ENCODE measurements at places on chromosomes 6 and 20.
A peak's percentile ranks its signal among the peaks of the same experiment; 100 is the strongest.

DNA sequence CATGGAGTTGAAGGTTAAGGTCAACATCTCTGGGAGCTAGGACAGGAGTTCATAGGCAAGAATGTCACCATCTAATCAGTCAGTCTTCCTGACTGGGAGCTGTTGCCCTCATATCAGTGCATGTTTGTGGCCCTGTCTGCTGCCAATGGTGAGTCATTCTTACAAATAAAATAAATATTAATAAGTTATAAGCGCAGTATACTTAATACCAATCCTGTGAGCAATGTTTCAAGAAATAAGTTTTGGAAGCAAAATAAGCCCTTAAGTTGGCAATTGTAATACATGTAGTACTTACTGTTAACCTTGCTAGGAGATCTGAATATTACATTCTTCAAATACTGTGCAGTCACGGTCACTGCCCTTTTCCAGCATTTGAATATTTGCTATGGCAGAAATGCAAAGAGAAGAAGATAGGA, 20.2 kb upstream of the MDGA1 start:
- DNase-seq = no peak

GRCh38 chr20:49610691-49611538, 43.0 kb upstream of the PTGIS start:
- peak; percentile 84 for DNase-seq

DNA sequence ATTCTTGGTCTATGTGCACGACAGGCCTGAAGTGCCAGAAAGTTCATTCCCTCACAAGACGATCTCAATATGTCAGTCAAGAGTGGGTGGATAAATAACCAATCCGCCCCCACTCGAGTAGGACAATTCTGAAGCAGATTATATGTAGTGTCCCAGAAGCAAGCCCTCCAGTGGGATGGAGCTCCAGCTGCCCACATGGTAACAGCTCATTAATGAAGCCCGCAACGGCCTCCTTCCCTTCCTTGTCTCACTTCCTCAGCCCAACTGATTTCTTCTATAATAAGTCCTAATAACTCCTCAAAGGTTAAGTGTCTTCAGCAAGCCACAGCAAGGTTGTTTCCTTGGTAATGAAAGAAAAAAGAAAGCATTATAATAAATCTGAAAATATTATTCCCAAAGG, 82.1 kb upstream of the F13A1 start:
- DNase-seq = no peak

DNA sequence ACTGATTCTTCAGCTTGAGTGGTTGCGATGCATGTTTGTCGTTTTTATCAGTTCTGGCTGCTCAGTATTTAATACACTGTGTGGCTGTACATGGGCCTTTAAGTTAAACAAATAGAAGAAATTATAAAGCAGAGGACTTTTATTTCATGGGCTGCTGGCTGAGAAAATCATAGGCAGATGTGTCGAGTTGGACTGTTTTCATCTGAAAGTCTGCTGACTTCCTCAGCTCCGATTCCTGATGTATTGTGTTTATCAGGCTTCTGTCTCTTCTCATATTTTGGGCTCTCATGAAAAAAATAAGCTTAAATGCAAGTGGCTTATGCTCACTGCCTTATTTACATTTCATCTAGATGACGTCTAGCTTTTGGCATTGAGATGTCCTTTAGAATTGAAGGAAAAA, 129.5 kb upstream of the GGTLC1 start:
- DNase-seq = no peak

DNA sequence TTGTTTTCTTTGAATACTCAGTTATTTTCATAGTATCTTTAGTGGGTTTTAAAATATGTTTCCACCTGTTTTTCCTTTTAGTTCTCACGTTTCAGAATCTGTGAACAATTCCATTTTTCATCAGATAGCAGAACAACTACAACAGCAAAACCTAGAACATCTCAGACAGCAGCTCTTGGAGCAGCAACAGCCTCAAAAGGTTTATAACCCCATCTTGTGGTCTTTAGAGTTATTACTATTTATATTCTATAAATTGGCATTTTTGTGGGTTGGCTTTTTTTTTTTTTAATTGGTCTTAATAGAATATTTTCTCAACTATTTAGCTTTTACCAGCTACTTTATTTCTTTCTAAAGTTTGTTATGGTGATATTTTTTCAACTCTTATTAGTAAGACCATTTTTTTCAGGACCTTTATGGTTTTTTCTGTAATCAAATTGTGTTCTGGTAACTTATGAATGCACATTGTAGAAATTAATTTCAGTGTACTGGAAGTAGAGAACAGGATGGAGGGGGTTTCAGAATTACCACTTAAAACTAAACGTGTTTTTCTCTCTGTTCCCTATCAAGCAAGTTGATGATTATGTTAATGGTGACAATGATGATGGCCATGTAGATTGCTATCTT, 72.2 kb downstream of the SCAF8 start:
- DNase-seq = no peak

- DNase-seq = no peak
Measured at GRCh38 chr20:53748176-53748575, 154.5 kb upstream of the ZNF217 start.

DNA sequence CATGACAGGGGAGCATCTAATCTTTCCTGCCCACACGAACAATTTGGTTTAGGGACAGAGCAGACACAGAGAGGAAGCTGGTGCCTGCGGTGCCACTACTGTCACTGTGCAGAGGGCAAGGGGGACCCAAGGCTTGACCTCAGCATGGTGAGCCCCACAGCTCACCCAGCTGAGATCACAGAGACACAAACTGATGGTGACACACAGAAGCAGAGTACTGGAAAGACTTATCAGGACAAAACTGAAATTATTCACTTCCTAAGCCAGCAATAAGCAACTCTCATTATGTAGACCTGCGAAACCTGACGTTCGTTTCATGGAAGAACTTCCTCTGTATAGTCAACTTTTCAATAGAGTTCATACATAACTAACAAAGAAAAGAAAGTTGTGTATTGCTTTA, 86.1 kb downstream of the HUS1B start:
- DNase-seq = no peak

DNA sequence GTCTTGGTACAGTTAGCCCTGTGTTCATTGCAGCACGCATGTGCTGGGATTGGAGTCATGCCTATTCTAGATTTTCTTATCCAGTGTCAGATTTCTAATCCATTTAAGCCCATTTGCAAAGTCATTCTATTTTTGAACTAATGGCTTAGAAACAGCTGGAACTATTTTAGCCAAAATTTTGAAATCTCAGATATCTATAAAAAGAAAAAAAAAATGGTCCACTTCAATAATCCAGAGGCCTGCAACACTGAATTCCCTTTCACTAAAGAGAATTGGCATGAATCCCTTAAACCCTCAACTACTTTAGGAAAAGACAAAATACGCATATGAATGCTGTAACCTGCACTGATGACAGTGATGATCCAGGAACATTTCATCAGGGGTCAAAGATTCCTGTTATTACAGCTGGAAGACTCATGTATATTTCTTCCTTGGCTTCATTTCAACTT, 1.5 kb downstream of the COL21A1 start:
- no peak for DNase-seq

DNA sequence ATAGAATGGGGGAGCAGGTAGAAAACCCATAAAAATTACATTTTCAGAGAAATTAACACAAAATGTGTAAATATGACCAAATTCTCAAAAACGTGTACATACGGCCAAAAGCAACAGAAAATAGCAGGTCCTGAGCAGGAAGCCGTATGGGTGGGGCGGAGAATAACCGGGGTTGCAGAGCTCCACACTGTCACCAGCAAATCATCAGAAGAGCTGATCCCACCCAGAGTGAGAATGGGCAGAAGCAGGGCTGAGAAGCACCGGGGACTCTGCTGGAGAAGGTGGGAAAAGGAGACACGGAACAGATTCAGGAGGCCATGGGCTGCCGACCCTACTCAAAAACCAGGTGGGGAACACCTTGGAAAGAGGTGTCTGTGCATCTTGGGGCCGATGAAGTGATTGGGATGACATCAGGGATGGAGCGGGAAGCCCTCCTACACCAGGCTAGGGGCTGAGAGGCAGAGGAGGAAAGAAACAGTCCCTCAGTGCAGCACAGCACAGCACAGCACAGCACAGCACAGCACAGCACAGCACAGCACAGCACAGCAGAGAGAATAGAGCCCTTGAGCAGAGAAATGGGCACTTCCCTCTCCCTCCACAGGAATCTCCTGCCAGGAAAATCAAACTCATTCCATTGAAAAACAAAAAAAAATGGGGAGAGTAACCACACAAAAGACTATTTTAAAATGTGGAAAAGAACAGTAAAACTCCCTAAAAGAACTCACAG, 22.3 kb downstream of the STX7 start:
- no peak for DNase-seq

DNA sequence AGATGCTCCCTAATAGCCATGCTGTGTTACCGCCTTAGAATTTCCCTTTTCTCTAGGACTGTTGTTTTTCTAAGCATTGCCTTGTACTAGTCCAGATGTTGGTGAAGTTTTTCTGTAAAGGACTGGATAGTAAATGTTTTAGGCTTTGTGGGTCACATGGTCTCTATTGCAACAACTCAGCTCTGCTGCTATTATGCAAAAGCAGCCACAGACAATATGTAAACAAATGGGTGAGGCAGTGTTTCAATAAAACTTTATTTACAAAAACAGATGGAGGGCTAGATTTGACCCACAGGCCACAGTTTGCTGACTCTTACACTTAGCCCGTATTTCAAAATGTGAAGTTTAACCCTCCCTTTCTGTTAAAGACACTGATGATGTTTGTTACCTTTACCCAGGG, 207.6 kb upstream of the MYLIP start:
- no peak for DNase-seq

DNA sequence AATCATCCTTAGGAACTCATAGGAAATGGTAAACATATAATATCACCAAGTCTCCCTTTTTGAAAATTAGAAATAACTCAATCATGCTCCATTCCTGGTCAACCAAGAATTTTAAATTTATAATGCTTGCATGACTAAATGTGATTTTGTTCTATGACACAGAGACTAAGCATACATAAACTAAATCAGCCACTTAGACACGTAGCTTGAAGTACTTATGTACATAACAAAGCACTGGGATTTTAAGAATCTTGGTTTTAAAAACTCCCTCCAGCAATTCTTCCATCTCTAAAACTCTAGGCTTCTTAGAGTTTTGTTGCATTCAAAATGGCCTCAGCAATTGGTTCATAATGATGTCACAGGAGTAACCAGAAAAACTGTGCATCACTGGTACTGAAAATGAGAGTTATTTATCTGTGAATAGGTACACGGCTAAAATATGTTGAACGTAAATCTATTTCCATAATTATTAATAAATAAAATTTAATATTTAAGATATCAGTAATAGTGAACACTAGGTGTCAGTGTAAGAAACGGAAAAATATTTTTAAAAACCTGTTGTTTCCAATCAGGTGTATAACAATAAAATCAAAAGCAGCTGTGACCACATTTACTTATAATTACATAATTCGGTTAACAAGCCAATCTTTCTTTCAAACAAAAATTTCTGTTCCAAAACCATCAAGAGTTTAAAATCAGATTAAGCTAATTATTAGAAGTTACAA, 241.6 kb upstream of the RUNX2 start:
- DNase-seq = no peak

- DNase-seq = no peak
Measured at GRCh38 chr6:107728564-107728897, 95.6 kb downstream of the SCML4 start.

- no peak for DNase-seq
Measured at GRCh38 chr20:24768201-24768636, 180.8 kb upstream of the CST7 start.

DNA sequence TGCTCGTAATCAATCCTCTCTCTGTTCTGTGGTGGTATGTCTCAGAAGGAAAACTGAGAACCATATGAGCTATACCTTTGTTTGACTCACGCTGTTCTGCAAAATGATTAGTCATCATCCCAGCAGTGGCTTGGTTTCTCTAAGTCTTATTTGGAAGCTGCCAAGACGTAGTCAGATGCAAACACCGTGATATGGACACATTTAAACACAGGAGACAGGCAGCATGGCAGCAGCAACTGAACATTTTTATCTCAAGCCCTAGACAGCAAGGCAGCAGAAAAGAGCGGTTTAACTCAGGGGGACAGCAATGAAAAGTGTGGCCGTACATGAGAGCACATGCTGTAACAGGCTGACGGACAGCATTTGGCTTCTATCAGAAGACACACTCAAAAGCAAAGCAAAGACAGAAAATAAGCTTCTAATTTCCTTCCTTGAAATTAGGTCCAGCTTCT, 1295.1 kb downstream of the EPHA7 start:
- no peak for DNase-seq

DNA sequence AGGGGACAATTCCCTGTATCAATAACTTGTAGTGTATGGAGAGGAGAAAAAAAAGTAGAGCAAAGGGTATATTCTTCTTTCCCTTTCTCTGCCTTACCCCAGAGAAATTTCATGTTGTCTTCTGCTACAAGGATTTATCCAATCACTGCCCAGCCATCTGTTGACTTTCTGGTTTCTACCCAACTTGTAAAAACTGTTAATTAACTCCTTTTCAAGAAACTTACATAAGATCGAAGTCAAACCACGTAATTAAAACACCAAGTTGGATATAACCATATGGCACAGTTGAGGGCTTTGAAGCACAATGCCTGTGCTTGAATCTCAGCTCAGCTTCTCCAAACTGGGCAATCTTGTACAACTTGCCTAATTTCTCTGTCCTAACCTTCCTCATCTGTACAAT, 99.5 kb downstream of the MAN1A1 start:
- DNase-seq = no peak

- no peak for DNase-seq
Measured at GRCh38 chr6:70864401-70864800, 92.5 kb downstream of the B3GAT2 start.

DNA sequence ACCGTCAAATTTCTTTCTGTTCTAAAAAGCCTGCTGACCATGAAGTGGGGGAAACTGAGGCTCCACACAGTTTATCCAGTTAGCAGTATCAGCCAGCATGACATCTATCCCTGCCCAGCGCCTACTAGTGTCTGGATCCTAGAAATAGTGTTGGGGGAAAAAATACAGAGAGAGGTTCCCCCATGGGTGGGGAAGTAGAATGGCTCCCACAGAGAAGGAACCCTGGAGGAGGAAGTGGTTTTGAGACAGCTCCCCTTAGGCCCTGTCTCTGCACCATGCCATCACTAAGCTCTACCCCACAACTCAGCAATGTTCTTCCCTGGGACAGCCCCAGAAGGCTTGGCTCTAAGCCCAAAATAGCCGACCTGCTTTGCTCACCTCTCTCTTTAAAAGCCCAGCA, 153.4 kb downstream of the MBOAT1 start:
- DNase-seq = no peak
